ENCODE measurements at places on chromosomes 13 and 19.
A peak's percentile ranks its signal among the peaks of the same experiment; 100 is the strongest.

GRCh38 chr19:31568724-31569123 is 219.5 kb upstream of the TSHZ3 start:
- no peak for DNase-seq

DNA sequence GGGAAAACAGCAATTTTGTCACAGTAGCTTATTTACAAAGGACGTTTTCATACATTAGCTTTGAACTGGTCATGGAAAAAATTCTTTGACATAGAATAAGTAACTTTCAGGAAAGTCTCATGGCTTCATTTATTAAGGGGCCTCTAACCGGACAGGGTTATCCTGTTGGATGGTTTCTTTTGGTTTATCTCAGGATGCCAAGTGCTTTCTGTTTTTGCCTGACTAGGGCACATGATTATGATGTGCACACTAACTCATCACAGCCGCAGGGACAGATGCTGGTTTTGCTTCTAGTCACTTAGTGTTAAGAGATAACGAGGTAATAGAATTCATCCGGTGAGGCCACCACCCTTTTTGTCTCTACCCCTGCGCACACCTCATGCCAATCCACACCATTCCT is 53.0 kb downstream of the TGDS start:
- no peak for DNase-seq

DNA sequence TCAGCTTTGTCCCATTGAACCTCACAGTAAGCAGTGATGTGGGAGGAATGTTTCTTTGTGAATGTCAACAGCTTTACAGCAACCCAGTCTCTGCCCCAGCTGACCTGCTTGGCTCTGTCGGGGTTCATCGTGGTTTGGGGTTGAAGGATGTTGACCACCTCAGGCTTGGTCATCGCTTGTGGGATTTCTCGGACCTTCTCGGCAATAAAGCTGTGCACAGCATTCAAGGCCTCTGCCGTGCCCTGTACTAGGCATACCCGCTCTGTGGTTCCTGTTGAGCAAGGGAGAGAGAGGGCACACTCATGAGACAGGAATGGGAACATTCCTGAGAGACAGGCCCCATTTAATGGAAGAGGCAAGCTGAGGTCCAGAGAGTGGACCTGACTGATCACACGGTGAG is 20.0 kb downstream of the NOVA2 start:
- no peak for DNase-seq

DNA sequence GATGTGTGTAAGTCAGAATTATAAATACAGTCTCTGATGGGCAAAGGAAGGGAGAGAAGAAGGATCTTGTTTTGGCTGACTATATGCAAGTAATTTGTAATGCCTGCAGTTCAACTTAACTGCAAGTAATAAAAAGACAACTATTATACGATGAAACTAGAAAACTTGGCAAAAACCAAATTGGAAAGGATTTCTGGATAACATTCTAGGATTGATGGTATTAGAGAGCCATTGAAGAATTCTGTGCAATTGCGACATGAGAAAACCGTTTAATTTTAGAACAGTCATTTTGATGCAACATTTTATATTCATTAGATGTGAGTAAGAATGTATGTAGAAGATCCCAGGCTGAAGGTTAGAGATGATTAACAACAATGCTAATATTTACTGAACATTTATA is 1334.1 kb downstream of the EFNB2 start:
- DNase-seq: no peak

DNA sequence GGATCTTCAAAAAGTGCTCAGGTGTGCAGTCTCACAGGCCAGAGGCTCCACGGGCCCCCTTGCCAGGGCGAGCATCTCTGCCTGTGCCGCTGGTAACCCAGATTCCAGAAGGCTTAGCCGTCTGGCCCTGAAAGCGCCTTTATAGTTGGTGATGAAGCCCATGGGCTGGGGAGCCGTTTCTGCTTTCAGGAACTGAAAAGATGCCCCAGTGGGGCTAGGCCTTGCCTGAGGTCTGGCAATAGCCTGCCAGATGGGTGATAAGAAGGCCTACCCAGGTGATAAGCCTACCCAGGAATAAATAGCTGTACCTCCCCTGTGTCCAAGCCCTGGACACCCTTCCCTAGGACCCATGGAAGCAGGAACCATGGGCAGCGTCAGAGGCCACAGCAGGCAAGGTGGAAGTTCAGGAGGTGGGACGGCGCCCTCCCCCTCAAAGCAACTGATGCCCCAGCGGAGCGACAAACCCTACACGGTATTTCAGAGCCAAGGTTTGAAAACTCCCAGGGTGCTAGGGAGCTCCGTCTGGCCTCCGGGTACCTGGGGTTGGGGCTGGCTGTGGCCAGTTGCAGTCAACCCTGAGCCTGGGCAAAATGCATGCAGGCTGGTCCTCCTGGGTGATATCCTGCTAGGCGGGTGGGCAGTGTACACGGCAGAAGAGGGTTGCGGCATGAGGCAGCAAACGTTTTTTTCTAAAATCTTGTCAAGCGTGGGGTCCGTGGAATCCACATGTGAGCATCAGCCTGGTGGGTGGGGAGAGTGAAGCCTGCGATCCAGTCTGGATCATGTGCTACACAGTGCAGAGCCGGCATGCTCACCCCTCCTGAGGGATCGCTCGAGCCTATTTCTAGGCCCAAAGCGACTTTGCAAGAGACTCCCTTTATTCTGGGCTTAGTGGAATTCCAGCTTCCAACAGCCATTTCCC is 45.3 kb downstream of the ACTN4 start:
- DNase-seq: no peak

- DNase-seq: no peak
Measured at GRCh38 chr13:36986462-36987240, 12.5 kb downstream of the ALG5 start.

- DNase-seq: no peak
Measured at GRCh38 chr19:45187421-45188100, 9.0 kb downstream of the BLOC1S3 start.

- no peak for DNase-seq
Measured at GRCh38 chr19:4068047-4068966, 1.6 kb upstream of the ZBTB7A start.

DNA sequence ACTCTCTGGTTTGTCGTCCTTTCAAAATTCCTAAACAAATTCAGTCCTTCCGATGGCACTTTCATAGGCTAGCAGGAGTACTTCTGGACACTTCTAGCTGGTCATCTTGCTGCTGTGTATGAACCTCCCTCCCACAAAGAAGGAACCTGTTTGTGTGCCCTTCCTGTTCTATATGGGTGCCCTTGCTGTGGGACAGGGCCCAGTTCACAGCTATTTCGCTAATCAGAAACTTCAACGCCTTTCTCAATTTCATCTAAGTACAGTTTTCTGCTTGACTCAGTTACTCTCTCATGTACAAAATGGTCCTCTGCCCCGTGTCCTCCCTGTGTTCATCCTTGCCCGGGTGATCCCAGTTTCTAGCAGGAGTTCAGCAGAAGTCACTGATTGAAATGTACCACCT is 96.1 kb downstream of the STARD13 start:
- no peak for DNase-seq

DNA sequence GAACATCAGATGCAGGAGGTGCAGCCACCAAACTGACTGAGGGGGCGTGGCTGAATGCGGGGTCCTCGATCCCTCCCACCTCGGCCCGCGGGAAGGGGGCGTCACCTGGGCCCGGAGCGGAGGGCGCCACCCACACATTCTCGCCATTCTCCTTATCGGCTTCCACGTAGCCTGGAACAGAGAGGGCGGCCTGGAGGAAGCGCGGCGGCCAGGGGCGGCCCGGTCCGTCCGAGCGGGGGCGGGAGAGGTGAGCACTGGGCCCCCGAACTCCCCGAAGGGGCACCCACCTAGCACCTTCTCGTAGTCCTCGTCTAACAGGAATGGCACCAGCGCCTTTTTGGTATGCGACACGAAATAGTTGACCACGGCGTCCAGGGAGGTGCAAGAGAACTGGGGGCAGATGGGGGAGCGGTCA is 11.8 kb downstream of the STAP2 start:
- DNase-seq: no peak

- DNase-seq: no peak
Measured at GRCh38 chr19:4575267-4576015, 16.0 kb upstream of the SEMA6B start.

GRCh38 chr19:50820086-50820485 is 3.5 kb downstream of the KLK1 start:
- no peak for DNase-seq

DNA sequence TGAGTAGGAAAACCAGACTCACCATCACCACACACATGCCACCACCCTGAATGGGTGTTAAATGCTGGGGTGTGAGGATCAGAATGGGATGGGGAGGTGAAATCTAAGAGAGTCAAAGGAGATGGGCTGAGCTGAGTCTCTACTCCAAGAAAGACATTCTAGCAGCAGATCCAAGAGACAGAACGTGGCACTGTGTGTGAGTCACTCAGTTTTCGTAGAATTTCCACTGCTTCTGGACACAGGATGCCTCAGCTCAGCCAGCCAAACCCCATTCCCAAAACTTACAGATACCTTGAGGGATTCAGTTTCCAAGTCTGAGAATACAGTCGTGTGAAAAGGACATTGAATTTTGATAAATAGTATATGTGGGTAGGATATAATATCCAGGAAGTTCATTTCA is 7.3 kb upstream of the CYP2A7 start:
- no peak for DNase-seq

GRCh38 chr13:21546372-21546771 is 57.6 kb downstream of the MICU2 start:
- DNase-seq: no peak

- no peak for DNase-seq
Measured at GRCh38 chr13:95642028-95642621, 2.4 kb downstream of the DZIP1 start.

GRCh38 chr19:55083004-55083850 is 7.6 kb downstream of the EPS8L1 start:
- no peak for DNase-seq

DNA sequence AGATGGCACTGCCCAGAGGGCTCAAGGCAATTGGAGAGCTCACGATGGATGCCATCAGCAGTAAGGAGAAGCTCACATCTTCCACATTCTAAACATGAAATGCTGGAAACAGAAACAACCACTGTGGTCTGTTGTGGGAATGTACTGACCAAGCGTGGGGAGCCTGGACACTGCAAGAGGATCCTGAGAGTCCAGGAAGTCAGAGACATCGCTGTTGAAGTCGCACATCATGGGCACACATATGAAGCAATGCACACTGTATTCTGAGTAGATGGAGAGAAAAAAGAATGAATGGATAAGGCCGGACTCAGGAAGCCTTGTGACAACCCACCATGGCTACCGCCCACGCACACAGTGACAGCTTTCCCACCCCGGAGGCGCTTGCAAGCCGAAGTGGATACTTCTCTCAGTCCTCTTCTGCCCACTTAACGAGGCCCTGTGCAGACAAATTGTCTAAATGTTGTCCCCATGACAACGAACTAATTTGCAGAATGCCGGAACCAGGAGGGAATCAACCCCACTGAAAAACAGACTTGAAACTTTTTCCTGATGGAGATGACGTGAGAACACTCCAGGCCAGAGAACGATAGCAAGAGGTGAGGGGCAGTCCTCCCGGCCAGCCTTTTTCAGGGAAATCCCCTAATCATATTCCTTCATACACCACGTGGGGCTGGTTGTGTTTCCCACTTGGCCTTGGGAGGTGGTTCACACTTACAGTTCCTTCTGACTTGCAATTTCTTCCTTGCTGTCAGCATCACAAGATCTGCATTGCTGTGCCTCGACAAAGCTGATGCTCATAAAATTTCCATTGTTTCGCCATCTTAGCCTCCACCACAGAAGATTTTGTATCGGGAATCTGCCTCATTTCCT is 109.6 kb upstream of the SERP2 start:
- no peak for DNase-seq

DNA sequence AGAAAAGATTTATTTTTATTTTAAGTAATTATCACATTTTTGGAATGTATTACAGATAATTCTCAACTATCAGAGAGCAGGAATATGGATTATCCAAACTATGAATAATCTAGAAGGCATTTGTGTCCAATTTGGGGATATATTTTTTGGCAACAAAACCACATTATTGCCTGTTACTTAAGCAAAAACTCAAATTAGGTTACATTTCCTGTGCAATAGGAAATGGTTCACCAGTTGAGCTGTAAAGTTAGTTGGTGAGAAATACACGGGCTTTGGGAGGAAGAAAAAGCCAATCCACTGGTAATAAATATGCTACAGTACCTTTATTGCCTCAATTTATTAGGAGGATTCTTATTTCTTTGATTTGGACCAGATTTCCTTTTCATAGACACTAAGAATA is 1075.2 kb downstream of the PCDH9 start:
- no peak for DNase-seq

DNA sequence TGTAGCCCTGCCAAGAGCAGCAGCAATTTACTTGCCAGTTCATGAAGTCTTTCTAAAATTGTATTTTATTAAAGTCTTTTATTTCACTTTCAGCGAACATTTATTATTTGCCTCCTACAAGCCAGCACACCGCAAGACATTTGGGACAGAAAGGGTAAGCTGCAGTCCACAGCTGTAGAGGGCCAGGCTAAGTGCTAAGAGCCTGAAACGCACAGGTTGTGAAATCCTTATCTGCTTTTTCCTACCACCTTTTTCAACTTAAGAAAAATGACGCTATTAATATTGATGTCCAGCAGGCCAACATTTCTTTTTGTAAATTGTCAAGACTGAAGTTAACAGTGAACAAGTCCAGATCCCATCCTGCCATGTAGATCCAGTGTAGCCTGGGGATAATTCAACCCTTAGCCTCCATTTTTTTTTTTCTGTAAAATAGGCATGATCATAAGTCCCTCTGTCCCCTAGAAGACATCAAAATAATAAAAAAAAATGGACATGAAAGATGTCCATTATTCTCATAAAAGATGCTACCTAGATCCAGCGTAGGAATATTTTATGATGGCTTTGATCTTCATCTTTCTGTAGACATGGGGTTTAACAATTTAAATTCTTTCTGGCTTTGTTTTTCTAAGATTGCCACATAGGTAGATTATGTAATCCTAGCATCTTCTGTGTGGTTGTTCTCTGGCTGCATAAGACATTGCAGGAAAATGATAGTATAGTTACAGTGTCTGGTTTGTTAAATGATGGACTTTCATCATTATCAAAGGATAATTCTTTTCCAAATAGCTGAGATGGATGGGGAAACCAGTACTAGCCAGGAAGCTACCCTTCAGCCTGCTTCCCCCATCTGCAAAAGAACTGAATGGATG is 128.4 kb downstream of the SHISA2 start:
- DNase-seq: no peak

GRCh38 chr19:7394731-7395359 is 46.1 kb downstream of the ARHGEF18 start:
- peak; percentile 92 for DNase-seq

- DNase-seq: no peak
Measured at GRCh38 chr19:43290568-43291359, 21.4 kb upstream of the PSG9 start.

DNA sequence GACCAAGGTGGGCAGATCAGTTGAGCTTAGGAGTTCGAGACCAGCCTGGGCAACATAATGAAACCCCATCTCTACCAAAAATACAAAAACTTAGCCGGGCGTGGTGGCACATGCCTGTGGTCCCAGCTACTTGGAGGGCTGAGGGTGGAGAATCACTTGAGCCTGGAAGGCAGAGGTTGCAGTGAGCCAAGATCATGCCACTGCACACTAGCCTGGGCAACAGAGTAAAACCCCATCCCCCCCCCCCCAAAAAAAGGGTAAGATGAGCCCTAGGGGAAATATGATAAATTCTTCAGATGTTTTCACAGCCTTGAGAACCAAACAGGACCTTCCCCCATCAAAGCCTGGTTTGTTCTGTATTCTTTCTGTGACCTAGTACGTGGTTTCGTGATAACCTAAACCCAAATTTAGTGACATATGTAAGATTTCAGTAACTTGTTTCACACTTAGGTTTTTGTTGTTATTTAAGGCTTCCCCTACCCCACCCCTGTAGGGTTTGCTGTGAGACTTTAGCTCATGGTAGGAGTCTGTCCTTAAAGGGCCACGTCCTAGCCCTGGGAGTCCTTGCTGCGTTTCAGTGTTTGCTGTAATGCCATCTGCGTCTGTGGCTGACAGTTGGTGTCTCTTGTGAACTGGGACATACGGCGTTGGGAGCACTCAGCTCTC is 49.6 kb downstream of the MYO9B start:
- DNase-seq: no peak
